ENCODE measurements at places on chromosomes 3 and 15.

DNA sequence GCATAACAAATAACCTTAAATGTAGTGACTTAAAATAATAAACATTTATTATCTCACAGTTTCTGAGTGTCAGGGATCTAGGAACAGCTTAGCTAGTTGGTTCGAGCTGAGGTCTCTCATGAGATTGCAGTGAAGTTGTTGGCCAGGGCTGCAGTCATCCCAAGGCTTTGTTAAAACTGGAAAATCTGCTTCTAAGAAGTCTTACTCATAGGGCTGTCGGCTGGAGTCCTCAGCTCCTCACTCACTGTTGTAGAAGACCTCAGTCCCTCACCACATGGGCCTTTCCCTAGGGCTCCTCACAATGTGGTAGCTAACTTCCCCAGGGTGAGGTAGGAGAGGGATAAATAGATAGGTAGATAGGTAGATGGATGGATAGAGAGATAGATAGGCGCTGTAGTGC is 20.8 kb upstream of the SLC7A14 start:
- no peak for DNase-seq

GRCh38 chr3:72171463-72171881 is 386.5 kb upstream of the PROK2 start:
- DNase-seq: peak; percentile 26

DNA sequence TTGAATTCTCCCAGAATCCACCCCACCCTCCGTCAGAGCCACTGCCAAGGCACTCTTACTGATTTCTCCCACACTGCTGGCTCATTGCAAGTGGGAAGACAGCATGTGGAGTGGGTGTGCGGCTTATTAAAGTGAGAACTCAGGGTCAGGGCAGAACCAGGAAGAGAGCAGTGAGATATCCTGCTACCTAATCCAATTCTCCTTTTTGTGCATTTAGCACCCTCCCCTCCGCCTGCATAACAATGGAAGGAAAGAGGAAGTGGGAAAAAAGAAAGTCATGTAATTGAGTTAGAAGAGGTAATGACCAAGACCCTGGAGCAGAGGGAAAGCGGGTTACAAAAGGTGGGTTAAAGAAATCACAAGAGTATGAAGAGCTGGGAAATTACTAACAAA is 27.8 kb upstream of the PIK3CB start:
- DNase-seq: no peak

DNA sequence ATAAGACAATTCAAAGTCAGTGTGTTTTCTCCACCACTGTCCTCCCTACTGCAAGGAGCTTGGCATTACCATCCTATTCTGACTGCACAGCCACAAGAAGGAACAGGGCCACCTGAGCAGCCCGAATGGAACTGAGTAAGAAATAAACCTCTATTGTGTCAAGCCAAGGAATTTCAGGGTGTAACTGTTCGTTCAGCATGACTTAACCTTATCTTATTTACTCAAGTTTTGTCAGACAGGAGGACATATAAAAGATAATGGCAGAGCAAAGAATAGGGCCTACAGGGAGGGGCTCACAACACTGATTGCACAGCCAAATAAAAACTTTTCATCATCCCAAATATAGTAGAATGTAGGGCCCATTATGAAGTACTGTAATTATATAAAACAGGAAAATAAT is 236.1 kb downstream of the NEK10 start:
- DNase-seq: no peak

DNA sequence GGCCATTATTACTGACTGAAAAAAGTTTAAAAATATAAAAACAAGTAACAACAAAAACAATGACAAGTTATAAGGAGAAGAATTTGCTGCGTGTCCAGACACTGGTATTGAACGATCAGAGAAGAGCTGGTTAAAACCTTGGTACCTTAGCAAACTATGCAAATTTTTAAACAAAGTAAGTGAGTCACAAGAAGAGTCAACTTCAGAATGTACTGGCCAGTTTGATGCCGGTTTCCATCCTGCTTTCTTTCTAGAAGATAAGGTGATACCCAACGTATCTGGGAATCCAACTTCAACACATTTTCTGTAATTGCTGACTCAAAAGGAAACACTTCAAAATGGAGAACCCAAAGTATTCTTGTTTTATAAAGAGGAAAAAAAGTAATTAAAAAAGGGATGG is 49.8 kb downstream of the RUBCN start:
- no peak for DNase-seq

DNA sequence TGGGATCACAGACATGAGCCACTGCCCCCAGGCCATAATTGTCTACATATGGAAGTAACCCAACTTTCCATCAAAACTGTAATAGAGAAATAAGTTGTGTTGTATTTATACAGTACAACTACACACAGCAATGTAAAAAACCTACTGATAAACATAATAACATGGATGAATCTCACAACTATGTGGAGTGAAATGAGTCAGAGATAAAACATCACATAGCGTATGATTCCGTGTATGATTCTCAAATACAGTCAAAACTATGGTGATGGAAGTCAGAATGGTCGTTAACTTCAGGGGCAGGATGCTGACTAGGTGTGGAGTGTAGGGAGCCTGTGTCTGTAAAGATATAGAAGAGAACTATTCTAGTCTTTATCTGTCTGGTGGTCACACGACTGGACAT is 332.7 kb upstream of the SLCO3A1 start:
- DNase-seq: no peak

DNA sequence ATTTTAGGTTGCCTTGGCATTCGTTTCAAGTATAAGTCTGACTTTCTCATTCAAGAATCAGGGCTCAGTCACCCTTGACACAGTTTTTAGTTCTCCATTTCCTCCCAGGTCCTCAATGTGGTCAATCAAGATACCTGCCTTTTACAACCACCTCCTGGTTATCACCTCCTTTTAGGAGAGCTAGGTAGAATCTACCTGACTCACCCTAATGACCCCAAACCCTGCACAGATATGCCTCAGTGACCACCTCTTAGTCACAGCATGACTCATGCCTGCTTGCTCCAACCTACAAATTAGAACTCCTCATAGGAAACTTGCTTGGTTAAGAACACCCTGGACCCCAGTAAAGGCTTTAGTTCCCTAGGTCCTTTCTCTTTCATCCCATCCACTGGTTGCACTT is 22.5 kb downstream of the DMXL2 start:
- DNase-seq: no peak

- DNase-seq: peak; percentile 43
Measured at GRCh38 chr15:80060356-80061006, 1.0 kb downstream of the ZFAND6 start.

DNA sequence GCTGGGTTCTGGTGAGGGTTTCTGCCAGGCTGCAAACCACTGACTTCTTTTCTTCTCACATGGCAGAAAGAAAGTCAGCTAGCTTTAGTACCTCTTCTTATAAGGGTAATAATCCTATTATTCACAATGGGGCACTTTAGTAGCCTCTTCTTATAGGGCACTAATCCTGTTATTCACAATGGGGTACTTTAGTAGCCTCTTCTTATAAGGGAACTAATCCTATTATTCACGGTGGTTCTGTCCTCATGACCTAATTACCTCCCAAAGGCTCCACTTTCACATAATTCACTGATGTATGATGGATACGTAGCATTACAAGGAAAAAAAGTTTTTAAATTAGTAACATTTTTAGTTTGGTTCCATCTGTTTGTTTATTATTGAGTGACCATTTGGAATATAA is 671.3 kb downstream of the NSUN3 start:
- no peak for DNase-seq

DNA sequence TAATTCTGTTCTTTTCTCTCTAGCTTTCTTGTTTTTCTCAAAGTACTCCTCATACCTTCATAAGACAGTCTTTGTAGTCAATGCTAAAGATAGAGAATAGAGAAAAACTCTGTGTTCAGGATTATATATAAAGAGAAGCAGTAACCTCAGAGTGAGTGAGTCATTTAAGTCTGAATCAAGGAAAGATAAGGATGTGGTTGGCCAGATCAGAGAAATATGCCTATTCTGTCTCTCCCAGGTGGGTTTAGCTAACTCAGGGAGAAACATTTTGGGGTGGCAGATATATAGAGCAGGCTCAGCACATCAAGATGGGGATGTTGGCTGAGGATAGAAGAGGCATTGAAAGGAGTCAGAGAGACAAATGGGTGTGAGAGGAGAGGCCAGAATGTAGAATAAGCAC is 31.4 kb downstream of the GTF2E1 start:
- no peak for DNase-seq

DNA sequence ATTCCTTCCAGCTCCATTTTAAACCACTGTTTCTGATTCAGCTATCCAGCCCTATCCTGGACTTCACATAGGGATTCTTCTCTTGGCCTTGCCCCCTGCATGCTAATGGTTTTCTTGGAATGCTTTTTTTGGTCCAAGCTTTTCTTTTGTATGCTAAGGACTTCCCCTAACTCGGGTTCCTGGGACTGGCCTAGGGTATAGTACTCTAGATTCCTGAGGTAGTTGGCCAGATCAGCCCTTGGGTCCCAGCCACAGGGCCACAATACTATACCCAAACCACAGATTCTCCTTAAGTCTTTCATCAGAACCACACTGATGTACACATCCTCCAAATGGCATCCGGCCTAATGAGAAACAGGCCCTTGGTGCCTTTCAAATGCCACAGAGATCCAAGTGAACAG is 2.8 kb downstream of the FYCO1 start:
- DNase-seq: peak; percentile 98

DNA sequence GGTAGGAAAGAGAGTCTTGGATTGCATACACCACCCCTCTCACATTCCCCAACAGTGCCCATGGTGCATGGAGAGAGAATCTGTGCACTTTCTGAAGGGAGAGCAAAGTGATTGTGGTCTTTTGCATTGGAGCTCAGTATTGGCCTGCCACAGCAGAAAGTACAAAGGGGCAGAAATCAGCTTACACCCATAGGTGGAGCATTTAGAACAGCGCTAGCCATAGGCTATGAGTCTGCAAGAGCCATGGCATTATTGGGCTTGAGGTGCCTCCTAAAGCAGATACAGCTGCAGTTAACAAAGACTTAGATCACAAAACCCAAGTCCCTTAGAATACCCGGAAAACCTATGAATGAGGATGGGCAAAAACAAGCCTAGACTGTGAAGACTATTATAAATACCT is 21.8 kb downstream of the SI start:
- DNase-seq: no peak

GRCh38 chr3:174822320-174822719 is 36.8 kb upstream of the NAALADL2 start:
- no peak for DNase-seq

DNA sequence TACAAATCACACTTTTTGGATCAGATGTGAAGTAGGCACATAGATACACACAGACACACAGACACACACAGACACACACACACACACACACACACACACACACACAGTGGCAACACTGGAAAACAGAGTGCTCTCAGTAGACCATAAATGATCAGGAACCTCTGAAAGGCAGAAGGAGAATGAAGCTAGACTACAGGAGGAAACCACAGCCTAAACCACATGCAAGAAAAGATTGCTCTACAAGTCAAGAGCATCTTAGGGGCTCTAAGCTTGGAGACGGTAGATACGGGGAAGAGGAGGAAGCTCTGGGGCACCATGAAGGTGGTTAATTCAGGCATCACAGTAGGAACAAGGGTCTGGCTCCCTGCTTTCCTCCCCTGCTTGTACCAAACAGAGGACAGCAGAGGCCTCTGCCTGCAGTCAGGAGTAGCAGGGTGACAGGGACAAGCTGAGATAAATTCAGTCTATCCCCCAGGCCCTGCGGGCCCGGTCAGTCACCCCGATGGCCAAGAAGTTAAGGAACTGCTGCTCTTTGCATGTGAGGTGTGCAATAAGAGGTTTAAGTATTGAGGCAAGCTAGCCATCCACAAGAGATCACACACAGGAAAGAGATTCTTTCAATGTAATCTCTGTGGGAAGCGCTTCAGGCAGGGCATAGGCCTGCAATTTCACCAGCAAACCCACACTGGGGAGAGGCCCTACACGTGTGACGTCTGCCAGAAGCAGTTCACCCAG is 23.5 kb upstream of the ARPIN start:
- no peak for DNase-seq

DNA sequence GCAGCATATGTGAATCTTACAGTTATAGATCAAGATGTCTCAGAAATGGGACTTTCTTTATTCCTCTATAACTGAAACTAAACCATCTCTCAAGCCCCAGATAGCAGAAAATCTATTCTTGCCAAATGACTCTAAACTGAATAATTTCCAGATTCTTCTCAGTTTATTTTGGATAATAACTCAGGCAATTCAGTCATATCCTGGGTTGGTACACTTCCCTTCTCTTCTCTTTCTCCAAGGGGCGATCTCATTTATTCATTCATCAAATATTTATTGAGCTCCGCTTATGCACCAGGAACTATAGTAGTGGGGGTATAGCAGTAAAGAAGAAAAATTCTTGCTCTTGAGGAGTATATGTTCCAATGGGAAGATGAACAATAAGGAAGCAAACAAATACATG is 13.5 kb upstream of the PCOLCE2 start:
- DNase-seq: no peak
